Stimulated activated CD8-positive, alpha-beta memory T cell treated with anti-CD3 and anti-CD28 coated beads, Interleukin-7, amount 100 ng/mL, for 1 hour (primary cell): ENCODE measurements at places on chromosomes 11 and 22.

DNA sequence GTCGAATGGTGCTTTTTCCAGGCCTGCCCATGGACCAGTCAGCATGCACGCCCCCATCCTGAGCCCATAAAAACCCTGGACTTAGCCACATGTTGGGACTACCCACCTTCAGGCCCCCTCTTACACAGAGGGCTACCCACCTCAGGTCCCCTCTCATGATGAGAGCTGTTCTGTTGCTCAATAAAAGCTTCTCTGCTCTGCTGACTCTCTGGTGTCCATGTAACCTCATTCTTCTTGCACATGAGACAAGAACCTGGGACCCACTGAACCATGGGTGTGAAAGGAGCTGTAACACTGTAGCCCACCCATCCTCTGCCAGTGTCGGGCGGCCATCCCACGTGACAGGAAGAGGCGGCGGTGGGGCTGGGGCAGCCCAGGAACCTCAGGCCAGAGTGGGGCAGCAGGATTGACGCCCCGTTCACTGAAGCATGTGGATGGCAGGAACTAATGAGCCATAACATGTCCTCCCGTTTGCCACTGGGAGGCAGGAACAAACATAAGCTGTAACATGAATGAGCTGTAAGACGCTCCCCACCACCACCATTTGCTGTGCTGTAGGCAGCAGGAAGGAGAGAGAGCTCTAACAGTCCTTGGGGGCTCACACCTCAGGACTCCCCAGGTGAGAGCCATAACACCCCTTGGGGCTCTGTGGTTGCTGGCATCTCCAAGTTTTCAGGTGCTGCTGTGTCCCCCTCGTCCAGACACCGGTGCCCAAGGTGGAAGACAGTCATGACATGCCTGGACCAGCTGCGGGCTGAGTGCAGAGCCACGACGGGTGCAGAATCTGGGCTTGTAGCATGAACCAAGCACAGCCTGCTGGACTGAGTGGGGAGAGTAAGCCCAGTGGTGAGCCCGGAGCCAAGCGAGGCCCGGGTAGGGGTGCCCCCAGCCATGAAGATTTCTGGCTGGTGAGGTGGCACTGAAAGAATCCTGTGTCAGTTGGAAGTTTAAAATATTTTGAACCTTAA lies 69.4 kb downstream of the MCHR1 start:
- no peak for DNase-seq

DNA sequence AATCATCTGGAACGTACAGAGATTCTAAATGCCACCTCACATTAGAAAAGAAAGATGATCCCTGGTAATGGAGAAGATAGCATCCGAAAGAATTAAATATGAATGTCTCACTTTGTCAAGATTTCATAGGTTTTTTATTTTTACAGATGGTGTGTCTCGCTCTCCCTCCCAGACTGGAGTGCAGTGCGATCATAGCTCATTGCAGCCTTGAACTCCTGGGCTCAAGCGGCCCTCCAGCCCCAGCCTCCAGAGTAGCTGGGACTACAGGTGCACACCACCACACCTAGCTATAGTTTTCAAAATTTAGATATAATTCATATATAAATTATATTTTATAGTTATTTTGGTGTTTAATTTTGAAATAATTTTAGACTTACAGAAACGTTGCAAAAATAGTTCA lies 16.7 kb upstream of the SMTN start:
- DNase-seq = no peak

DNA sequence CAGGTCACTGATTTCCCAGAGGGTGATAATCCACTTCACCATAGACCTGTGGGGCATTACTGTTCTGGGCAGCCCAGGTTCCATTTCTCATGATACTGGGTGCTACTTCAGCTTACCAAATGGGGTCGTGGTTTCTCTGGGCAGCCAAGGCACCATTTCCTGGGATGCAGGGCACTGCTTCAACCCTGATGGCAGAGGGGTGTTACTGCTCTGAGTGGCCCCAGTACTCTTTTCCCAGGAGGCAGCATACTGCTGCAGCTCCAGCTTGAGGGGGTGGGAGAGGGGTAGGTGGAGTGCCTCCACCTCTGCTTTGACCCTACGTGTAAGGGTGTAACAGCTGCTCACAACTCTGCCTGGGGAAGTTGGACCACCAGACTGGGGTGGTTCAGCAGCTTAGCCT lies 51.1 kb downstream of the PRMT3 start:
- no peak for DNase-seq

GRCh38 chr22:47151490-47151889 lies 389.0 kb downstream of the TBC1D22A start:
- no peak for DNase-seq

- no peak for DNase-seq
Observed at GRCh38 chr11:110077346-110077745, 15.8 kb upstream of the ZC3H12C start.

DNA sequence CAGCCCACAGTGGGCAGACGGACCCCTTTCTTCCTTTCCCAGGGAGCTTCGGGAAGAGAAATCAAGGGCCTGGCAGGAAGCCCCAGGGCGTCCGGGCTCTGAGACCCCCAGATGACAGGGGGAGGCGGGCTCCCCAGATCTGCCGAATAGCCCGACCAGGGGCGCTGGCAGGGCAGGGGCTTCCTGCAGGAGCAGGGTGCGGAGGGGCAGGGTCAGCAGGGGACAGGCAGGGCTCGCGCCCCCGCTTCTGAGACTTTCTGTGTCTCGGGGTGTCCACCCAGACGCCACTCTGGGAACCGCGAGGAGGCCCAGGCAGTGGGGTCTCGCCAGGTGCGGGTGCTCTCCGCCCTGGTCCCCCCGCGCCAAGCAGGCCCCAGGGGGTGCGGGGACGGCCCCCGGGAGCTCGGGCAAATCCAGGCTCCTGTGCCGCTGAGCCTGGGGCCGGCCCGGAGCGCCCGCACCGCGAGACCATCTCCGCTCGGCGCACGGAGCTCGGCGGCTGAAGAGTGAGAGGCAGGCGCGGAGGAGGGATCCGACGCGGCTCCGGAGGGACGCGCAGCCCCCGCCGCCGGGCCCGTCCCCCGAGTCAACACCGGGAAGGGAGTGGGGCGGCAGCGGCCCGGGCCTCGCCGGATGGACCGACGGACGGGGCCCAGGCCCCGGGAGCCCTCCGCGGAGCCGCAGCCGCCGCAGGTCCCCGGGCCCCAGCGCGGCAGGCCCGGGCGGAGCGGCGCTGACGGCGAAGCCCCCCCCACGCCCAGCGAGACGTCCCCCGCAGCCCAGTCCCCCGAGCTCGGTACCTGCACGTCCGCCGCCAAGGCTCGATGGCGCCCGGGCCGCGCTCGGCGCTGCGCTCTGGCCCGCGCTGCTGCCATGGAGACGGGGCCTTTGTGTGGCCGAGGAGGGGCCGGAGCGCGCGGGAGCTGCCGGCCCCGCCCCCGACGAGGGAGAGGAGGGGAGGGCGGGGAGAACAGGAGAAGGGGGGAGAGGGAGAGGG lies at the start of gene PLXNB2:
TSS of gene PLXNB2 (minus strand) at position 894 of the 997 bp plus-strand sequence. CDS start 17,062 bp downstream, outside the sequence.
- DNase-seq = no peak

- no peak for DNase-seq
Observed at GRCh38 chr22:36281781-36282327, 28.9 kb downstream of the APOL1 start.

- no peak for DNase-seq
Observed at GRCh38 chr22:47053013-47053725, 290.7 kb downstream of the TBC1D22A start.

- DNase-seq = no peak
Observed at GRCh38 chr11:124938206-124938765, 2.4 kb upstream of the HEPACAM start.

DNA sequence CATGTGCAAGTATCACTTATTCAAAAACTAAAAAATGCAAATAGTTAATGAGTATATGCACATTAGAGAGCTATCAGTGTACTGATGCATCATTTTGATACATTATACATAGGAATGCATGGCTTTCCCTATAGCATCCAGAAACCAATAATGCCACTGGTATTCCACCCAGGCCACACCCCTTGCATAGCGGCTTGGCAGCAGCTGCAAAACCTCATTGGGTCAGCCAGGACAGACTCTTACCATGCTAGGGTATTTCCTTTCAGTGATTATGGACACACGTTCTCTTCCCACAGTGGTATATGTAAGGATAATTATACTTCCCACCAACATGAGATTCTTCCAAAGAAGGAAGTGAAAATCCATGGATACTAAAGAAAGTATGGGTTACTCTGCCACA lies 145.9 kb upstream of the PITPNB start:
- DNase-seq = no peak

GRCh38 chr11:124078591-124078990 lies 36.7 kb upstream of the VWA5A start:
- no peak for DNase-seq

DNA sequence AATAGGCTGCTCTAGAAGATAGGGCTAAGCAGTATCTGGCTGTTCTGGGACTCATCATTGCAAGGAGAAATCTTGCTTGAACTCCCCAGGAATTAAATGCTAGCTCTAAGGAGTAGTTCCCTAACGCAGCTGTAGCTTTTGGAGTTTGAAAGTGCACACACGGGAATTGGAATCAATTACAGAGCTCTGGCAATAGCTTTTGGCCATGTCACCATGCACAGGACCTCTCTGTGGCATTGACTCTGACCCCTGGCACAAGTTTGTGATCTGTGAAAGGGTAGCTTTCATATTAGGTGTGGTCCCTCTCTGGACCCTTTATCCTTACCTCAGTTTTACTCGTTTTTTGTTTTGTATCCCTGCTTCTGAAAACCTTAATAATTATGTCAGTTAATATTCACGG lies 121.6 kb downstream of the FAT3 start:
- DNase-seq = no peak
